ENCODE measurements at places on chromosomes 1 and 21.

- no peak for DNase-seq
These were observed 101.0 kb upstream of the COG2 start for GRCh38 chr1:230541306-230541705.

DNA sequence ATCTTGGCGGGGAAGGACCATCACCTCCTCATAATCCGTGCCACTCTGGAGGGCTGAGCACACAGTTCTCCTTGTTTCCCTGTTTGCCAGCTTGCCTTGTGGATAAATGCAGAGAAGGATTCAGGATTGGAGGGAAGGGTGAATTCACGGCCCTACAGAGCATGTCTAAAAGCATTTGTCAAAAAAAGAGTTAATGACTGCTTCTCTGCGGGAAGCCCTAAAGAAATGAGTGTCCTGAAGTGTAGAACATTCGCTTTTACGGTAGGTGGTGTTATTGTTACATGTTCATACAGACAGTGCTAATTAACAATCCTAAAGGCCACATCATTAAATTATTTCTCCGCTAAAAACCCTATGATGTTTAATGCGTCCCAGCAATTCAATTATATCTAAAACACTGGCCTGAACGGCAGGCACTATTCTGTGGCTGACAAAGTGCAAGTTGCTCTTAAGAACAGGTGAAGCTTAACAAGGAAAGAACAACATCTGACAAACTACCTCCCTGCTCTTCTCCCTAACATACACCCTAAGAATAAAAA, 112.3 kb upstream of the NFIA start:
- DNase-seq: peak; percentile 43

GRCh38 chr21:38140207-38140903, 116.4 kb upstream of the KCNJ15 start:
- peak; percentile 91 for DNase-seq

DNA sequence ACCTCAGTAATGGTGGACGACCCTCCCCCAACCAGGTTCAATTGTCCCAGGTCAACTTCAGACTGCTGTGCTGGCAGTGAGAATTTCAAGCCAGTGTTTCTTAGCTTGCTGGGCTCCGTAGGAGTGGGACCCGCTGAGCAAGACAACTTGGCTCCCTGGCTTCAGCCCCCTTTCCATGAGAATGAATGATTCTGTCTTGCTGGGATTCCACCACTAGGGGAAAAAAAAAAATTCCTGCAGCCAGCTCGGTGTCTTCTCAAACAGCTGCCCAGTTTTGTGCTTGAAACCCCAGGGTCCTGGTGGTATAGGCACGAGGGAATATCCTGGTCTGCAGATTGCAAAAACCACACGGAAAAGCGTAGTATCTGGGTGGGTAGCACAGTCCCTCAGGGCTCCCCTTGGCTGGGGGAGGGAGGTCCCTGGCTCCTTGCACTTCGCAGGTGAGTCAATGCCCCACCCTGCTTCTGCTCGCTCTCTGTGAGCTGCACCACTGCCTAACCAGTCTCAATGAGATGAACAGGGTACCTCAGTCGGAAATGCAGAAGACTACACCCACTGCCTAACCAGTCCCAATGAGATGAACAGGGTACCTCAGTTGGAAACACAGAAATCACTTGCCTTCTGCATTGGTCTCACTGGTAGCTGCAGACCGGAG, 41.5 kb downstream of the GBP6 start:
- no peak for DNase-seq

- peak; percentile 30 for DNase-seq
These were observed 13.3 kb downstream of the SLC6A17 start for GRCh38 chr1:110163591-110163990.

Measured in MCF 10A (cell line).